Cardiac ventricle fibroblast (primary cell): ENCODE measurements at places on chromosomes 5 and 9. TPM values are rescaled to one million over a fixed set of nuclear protein-coding genes. Genes with fewer than 3 reads are reported as not detected.

SHROOM1 gene
- total RNA-seq, result 6.2 and 8.9 TPM in 2 replicates

PCDHGB6 gene
- total RNA-seq, result 2.6 and 3.6 TPM in 2 replicates

IL9 gene
- not detected in 2 replicates for total RNA-seq

BHMT2 gene
- total RNA-seq, result 3.2 and 5.6 TPM in 2 replicates

AMACR gene
- total RNA-seq, result 9.5 and 12.7 TPM in 2 replicates

ANKRD31 gene
- total RNA-seq, result under 0.01 and 0.05 TPM in 2 replicates

INSL4 gene
- total RNA-seq, result not detected in 2 replicates

P4HA2 gene
- 72.7 and 74.6 TPM in 2 replicates for total RNA-seq

ECSCR gene
- 2.1 and 5.1 TPM in 2 replicates for total RNA-seq

TMEM252 gene
- not detected in 2 replicates for total RNA-seq

YTHDC2 gene
- total RNA-seq, result 10.9 and 11.2 TPM in 2 replicates

SLC25A2 gene
- 0.12 TPM in 1 of 2 replicates, not detected in the other for total RNA-seq

FIBCD1 gene
- total RNA-seq, result 0.15 and 0.62 TPM in 2 replicates

RPL12 gene
- total RNA-seq, result 2,165 and 2,324 TPM in 2 replicates

OR1J2 gene
- total RNA-seq, result not detected in 2 replicates

C5 gene
- 3.4 and 3.9 TPM in 2 replicates for total RNA-seq

BTNL8 gene
- total RNA-seq, result not detected in 2 replicates

DAB2IP gene
- total RNA-seq, result 4.7 and 5.8 TPM in 2 replicates

TXNDC8 gene
- not detected in 2 replicates for total RNA-seq
